ENCODE measurements at places on chromosomes 2 and 18.

DNA sequence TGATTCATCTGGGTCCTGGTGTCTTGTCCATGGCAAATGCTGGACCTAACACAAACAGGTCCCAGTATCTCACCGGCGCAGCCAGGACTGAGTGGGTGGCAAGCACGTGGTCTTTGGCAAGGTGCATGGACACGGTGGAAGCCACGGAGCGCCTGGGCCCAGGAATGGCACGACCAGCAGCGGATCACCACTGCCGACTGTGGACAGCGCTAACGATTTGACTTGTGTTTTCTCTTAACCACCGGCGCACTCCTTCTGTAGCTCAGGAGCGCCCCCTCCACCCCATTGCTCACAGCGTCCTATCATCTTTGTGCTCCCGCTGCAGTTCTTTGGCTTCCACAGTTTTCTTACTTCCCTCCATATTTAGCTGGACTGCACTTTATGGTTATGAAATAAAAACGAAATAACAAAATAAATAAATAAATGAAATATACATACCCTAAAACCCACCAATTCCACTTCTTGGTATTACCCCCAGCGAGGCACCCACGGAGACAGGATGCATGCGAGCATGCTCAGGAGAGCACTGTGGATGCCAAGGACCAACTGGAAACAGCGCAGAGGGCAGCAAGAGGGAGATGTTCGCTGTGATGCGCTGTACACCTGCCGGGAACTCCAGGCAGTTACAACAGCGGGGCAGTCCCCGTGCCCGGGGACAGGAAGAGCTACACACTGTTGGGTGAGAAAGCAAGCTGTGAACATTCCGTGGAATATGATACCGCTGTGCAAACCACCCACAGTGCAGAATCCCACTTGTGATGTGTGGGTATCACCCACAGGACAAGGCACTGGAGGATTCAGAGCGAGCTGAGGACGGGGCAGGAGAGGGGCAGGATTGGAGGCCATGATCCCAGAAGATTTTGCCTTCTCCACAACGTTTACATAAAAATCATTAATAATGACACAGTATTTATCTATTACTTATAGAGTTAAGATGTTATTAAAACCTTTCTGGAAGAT lies 7.0 kb upstream of the CIDEA start:
- no peak for DNase-seq

- DNase-seq, result no peak
Measured at GRCh38 chr2:9549420-9549819, 6.2 kb downstream of the ADAM17 start.

- no peak for DNase-seq
Measured at GRCh38 chr2:239106314-239106908, 258.5 kb downstream of the TWIST2 start.

DNA sequence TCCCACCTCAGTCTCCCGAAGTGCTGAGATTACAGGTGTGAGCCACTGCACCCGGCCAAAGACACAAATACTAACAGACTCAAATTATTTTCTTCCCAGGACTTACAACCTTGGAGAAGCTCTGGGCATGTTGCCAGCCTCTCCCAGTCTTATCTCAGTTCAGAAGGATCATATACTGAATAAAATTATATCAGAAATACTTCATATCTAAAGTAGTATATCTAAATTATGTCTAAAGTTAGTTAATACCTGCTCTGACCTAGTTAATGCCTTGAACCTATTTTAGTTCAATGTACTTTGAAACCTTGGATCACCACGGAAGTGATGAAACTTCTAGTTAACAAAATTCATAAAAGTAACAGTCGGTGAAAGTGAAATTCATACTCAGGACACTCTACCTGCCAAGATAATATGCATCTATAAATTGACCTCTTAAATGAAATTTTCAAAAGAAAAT lies 34.4 kb upstream of the CYBRD1 start:
- no peak for DNase-seq

DNA sequence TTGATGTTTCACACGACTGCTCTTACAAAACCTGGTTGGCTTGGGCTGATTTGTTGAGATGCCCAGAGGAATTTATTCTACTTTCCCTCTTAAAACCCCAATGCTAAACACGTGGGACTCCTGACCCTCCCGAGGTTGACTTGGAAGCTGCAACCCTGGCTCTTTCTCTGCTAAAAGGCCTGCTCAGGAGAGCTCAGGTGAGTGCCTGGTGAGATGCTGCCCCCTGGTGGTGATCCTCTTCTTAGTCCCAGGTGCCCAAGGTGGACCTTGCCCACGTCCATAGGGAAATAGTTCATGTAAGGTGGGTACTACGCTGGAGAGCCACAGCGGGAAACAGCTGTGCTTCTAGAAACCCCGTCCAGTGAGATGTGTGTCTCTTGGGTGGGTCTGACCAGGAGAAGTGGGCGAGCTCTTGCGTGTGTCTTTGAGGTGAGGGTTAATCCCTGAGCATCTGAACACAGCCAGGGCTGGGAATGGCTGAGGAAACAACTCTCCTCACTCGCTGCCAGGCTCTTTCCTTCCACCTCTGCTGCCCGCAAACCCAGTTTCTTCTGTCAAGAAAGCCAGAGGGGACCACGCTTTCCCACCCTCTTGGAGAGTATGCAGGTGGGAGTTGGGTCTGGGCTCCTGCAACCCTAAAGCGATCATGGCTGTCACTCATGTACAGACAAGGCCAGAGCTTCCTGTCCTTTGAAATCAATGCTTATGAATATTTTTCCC lies 25.5 kb upstream of the PXDN start:
- DNase-seq, result peak; percentile 42

GRCh38 chr2:184205048-184205596 lies 393.2 kb upstream of the ZNF804A start:
- DNase-seq, result no peak

DNA sequence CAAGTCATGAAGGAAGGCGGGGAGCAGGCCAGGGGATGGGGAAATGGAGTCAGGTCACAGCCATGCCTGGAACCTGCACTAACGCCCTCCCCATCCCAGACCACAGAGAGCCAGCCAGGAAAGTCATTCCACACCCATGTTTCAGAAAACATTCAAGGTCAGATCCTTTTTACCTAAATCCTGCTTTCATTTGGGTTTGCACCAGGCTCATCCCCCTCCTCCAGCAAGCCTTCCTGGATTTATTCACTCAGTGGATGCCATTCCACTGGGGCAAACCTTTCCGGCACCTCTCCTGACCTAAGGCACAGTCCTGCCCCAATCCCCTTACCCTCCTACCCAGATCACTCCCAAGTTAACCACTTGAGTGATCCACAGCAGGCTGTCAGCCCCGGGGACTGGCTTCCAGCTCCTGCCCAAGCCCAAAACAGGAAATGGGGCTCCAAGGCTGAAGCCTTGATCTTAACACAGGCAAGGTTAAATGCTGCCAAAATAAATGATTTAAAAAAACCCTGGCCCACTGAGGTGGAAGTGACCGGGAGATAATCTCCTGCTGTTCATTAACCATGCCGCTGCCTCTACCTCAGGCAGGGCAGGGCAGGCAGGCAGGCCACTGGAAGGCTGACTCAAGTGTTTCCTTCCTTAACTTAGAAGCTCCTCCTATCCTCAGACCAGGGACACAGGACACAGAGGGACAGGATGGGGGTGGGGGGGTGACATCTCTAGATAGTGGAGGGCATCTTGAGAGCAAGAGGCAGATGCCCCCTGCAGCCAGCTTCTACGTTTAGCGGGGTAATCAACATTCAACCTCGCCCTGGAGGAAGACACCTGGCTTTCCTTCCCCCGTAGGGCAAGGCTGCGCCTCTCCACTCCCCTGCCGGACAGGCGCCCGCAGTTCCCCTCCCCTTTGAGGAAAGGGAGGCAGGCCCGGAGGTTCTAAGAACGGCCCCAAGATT lies 1.4 kb downstream of the RAB11FIP5 start:
- no peak for DNase-seq

DNA sequence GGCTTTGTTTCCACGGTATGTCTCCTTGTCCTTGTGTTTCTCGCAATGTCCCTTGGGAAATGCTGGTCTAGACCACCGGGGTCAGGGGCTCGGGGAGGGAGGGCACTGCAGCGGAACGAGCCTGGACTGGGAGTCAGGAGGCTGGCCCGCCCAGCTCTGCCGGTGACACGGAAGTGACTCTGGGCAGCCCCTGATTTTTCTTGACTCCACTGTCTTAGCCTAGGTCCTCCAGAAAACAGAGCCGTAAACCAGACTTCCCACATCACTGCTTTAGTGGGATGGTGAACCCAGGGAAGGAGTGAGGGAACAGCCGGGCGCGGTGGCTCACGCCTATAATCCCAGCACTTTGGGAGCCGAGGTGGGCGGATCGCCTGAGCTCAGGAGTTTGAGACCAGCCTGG lies 144.2 kb downstream of the ASB1 start:
- DNase-seq, result no peak

GRCh38 chr2:167196461-167197252 lies 308.4 kb downstream of the XIRP2 start:
- no peak for DNase-seq

DNA sequence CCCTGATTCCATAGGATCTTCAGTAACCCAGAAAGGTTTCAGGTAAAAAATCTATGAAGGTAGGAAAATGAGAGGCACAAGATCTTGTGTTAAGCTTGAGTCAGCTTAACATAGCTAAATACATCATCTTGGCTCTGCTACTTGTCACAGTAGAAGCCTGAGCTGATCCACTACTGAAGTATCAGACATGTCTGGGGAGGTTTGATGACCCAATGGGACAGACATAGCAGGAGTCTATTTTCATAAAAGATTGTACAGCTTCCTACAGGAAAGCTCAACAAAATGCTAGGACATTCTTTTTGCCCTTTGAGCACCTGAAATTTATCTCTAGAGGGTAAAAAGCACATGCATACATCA lies 84.3 kb upstream of the FSHR start:
- no peak for DNase-seq
